ENCODE measurements at places on chromosomes 6 and 20.

DNA sequence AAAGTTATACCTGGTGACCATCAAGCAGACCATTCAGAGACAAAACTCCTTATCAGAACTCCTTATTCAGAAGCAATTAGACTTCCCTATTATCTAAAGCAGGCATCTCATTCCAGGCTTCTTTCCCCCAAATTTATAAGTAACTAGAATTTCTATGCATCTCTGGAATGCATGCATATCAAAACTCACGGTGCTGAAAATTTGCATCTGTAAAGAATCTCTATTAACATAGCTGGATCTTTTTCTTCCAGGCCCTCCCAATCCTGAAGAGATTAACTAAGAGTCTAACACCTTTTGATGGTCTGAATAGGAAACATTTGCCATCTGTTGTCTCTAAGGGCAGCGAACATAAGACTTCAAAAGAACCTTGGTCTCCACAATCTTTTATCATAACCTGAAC lies 22.8 kb upstream of the SLC52A3 start:
- DNase-seq, result no peak

GRCh38 chr20:3547906-3548305 lies 77.1 kb downstream of the ATRN start:
- no peak for DNase-seq

GRCh38 chr6:108687921-108688320 lies 127.2 kb downstream of the FOXO3 start:
- DNase-seq, result no peak

DNA sequence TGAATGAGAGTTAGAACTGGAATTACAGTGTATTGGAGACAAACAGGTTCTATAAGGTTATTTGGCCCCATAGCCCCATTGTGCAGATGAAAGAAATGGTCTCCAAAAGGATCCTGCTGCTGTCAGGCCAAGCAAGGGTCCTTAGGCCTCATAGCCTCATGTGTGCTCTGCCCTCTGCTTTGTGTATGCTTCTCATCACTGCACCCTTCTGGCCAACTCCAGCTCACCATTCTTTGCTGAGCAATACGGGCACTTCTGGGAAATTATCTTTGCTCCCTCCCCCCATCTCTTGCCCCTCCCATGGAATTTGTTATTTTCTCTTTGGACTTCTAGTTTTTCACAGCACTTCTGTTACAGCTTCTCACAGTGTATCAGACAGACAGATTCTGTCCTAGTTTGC lies 298.8 kb downstream of the FOXA2 start:
- DNase-seq, result no peak

GRCh38 chr20:53718142-53719021 lies 124.7 kb upstream of the ZNF217 start:
- no peak for DNase-seq

- DNase-seq, result peak; percentile 46
These were observed 14.6 kb upstream of the CFAP206 start for GRCh38 chr6:87393026-87393622.

GRCh38 chr6:99064834-99065233 lies 117.1 kb upstream of the FBXL4 start:
- no peak for DNase-seq

DNA sequence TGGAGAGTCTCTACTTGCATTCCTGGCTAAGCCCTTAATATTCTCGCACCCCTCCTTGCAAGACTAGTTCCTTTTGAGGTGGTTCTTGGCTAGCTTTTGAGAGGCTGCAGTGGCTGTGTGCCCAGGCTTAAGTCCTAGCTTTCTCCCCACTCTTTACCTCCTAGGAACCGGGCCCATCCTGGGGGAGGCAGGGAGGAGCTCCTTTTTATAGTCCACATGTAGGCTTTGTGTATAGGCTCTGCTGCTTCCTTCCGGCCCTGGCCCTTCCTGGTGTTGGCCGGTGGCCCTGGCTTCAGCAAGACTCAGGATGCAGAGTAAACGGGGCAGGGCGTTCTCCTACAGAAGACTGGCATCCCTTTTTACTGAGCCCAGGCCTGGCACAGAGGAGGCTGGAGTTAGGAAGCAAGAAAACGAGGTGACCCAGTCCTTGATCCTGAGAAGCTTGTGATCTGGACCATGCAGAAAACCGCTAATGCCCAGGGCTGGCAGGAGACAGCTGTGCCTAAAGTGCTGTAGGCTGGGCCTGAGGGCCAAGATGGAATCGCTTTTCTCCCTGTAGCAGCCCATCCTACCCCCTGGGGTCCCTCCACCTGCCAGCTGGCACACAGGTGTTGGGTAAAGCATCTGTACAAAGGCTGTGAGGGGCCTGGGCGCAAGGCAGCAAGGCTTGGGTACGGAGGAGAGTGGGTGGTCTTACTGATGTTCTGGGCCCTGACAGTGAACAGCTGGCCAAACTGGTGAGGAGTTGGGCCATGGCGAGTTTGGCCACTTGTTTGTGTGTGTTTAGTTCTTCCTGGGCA lies 8.7 kb downstream of the PLCG1 start:
- DNase-seq, result no peak

- DNase-seq, result no peak
These were observed 24.1 kb downstream of the STK4 start for GRCh38 chr20:44990425-44990824.

DNA sequence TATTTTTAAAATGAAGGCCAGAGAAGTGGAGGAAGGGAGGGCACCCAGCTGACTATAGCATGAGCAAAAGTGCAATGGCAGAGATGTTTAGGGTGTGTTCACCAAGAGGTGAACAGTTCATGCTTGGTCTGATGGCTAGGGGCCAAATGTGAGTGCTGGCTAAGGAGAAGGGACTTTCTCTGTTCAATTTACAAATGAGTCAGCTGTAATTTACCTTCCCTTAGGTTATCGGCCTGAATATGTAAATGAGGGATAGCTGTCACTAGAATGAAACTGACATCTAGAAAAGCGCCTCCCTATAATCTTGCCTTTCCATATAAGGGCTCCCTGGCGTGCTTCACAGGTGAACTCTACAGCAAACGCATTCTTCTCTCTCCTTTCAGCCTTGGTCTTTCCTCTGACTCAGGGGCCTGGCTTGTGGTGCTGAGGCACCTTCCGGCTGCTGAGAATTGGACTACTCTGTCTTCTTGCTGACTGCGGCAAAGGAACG lies 114.7 kb upstream of the BACH2 start:
- DNase-seq, result no peak

DNA sequence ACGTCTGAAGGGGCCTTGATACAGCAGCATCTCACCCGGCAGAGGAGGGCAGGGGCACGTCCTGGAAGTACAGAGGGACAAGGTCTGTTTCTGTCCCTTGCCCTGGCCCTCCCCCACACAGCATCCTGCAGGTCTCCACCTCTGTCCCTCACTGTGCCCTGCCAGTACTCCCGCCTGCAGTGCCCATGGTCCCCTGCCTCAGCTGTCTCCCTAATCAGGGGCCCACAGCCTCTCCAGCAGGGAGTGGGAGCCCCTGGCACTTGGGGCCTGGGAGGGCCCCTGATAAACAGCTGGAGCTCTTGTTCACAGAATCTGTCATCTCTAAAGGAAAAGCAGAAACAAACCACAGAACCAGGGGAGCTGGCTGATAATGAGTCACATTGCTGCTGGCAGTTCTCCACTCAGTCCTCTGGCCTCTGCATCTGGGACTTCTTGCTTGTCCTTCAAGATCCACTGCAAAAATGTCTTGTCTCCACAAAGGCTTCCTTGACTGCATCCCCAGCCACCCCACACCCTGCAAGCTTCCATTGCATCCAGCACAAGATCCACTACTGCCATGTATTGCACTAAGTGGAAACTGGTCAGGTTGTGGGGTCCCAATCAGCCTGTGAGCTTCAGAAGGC lies 33.2 kb upstream of the TAF8 start:
- no peak for DNase-seq

GRCh38 chr6:1695546-1696462 lies 86.1 kb downstream of the FOXC1 start:
- no peak for DNase-seq

- peak; percentile 21 for DNase-seq
These were observed 23.0 kb upstream of the GTSF1L start for GRCh38 chr20:43749734-43750294.

GRCh38 chr6:17167327-17167979 lies 65.6 kb downstream of the STMND1 start:
- no peak for DNase-seq

GRCh38 chr6:166244353-166245045 lies 63.7 kb downstream of the PRR18 start:
- no peak for DNase-seq

DNA sequence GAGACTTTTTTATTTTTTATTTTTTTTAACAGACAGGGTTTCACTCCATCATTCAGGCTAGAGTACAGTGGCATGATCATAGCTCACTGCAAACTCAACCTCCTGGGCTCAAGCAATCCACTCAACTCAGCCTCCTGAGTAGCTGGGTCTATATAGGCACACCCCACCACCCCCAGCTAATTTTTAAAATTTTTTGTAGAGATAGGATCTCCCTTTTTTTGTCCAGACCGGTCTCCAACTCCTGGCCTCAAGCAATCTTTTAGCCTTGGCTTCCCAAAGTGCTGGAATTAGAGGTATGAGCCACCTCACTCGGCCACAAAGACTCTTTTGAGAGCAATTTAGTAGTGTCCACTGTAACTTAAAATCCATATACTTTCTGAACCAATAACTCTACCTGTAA lies 103.3 kb upstream of the DST start:
- no peak for DNase-seq

- no peak for DNase-seq
These were observed 198.6 kb downstream of the UST start for GRCh38 chr6:148945301-148946021.

DNA sequence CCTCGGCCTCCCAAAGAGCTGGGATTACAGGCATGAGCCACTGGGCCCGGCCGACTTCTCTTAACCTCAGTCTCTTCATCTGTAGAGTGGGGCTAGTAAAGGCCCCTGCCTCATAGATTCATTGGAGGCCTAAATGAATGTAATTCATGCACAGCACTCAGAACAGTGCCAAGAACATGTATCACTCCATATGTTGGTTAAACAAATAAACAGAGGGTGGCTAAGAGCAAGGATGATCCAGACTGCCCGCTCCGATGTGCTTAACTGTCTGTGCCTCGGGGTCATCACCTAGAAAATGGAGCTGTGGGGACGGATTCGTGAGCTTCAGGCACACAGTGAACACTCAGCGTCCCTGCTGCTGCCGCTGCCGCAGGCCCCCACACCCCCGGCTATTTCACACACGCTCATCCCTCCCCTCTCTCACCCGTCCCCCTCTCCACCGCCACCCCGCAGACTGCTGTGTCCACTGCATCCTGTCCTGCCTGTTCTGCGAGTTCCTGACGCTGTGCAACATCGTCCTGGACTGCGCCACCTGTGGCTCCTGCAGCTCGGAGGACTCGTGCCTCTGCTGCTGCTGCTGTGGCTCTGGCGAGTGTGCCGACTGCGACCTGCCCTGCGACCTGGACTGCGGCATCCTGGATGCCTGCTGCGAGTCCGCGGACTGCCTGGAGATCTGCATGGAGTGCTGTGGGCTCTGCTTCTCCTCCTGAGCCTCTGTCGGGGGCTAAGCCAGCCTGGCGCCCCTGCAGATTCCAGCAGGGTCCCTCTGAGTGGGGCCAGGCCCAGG lies 14.8 kb downstream of the MDFI start:
- DNase-seq, result no peak

GRCh38 chr6:85465762-85466161 lies 15.9 kb downstream of the NT5E start:
- DNase-seq, result no peak

- no peak for DNase-seq
These were observed 248.5 kb downstream of the TSHZ2 start for GRCh38 chr20:53220482-53221307.

DNA sequence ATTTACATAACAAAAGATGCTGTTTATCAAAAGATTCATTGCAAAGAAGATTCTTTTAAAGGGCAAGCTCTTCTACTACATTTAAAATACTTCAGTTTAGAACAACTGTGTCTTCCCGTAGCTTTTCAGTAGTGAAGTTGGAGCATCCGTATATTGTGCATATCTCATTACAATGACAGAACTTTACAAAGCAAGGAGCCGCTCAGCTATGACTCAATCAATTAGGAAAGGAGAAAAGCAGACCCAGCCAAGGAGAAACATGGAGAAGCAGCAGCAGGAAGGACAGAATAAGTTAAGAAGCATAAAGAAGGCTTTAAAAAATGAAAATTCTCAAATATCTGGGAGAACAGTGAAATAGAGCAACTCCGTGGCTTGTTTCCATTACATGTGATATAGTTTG lies 132.6 kb upstream of the SMLR1 start:
- no peak for DNase-seq
